ENCODE measurements at places on chromosomes 16 and 17.

- no peak for DNase-seq
Observed at GRCh38 chr17:977166-977565, 2.4 kb downstream of the NXN start.

DNA sequence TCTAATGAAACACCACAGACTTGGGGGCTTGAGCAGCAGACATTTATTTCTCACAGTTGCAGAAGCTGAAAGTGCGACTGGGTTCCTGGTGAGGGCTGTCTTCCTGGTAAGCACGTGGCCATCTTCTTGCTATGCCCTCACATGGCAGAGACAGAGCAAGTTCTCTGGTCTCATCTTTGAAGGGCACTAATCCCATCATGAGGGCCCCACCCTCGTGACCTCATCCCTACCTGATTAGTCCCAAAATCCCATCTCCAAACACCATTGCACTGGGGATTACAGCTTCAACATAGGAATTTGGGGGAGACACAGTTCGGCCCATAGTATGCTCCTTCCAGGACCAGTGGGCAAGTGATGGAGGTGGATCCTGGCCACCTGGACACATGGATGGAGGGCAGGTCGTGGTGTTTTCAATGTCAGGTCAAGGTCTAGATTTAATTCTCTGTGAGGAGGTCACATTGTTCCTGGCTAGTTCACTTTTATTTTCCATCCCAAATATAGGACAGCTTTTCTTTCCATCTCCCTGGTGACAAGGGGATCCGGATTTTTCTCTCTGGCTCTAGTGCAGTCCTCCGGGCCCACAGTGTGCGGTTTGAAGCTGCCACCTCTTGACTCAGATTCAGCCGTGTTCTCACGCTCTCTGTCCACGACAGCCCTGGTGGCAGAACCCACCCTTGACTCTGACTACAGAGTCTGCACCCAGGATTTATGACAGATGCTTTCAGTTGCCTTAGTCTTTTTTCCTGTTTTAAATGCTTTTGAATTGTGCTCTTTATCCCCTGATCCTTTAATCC lies 160.5 kb upstream of the NOL11 start:
- no peak for DNase-seq

- DNase-seq: no peak
Observed at GRCh38 chr16:35678-36305, 17.6 kb downstream of the POLR3K start.

DNA sequence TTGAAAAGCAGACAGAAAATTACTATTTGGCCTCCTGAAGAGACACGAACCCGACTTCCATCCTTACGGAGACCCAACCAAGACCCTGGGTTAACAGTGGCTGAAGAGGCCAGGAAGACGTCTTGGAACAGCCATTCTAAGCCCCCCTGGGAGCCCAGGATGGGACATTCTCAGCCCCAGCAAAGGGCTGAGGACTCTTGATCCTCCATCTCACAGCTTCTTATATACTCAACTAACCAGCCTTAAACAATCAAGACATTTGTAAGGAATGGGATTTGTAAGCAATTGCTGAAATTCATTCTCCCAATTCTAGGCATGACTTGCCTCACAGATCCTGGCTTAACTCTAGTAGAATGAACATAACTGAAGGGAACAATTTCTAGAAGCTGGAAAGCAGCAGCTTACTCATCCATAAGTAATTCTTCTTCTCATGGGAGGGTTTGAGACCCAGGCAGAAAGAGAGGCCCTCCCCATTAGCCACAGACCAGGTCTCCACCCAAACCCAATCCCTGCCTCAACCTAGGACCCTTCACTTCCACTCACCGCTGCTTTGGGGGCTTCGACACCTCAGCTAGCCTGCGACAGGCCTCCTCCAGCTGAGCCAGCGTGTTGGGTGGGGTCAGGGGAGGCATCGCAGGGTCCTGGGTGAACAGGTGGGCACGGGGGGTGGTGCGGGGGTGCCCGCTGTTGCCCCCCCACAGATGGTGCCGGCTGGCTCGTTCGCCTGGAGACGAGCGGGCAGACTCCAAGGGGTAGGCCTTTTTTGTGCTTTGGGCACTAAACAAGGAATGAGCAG lies 25.5 kb downstream of the AXIN2 start:
- DNase-seq: no peak

GRCh38 chr17:44792276-44792675 lies 33.5 kb downstream of the ADAM11 start:
- no peak for DNase-seq

DNA sequence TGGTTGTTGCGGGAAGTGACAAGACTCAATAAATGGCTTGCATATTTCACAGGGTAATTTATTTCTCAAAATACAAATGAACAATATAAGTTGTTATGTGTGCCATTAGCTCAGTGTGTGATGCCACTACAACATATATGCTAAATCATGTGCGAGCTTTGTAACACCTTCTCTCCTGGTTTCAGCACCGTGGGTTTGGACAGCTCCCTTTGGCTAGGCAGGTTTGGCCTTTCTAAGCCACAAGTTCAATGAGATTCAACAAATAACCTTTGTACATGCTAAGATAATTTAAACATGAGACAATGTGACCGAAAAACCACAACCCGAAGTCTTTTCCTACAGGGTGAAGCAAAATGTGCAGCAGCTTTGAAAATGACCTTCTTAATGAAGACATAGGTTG lies 563.9 kb downstream of the TMEM114 start:
- no peak for DNase-seq

DNA sequence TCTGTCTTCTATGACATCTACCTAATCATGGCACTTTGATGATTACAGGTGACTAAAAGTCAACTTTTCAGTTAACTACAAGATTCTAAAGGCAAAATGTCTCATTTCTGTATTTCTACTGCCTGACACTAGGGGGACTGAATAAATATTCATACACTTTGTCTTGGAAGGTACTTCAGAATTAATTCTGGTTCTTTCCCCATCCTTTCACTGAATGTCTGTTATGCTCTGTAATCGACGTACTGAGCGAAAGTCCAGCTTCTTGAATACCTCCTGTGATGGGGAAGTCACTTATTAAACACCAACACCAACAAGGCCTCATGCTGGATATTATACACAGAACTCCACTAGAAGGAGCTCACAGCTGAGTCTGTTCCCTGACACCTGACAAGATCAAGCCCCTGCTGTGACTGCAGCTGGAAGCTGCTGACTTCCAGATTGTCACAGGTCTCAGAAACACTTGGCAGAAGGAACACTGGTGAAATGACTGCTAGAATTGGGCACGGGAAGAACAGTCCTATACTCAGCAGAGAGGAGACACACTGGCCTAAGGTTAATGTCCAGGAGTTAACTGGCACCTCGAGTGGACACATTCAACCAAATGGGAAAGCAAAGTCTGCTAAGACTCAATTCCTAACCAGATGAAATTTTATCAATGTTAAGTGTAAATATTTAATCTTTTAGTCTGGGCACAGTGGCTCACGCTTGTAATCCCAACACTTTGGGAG lies 31.9 kb downstream of the CMC2 start:
- no peak for DNase-seq

DNA sequence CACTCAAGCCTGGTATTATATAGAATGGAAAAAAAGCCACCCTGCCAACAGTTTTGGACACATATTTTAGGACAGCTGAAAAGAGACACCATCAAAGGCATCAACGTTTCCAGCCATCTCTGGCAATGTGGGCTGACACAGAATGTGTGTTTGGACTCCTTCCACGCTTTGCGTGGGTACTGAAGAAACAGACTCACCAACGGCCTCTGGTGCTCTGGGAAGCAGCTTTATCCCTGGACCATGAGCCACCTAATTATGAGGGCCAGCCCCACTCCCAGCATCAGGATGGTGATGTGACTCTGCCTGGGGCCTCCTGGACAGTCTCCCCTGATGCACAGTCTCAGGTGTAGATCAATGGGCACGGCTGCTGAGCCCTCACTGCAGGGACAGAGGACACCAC lies 27.9 kb downstream of the CCDC57 start:
- no peak for DNase-seq

GRCh38 chr17:55458978-55459377 lies 37.3 kb upstream of the MMD start:
- DNase-seq: no peak

DNA sequence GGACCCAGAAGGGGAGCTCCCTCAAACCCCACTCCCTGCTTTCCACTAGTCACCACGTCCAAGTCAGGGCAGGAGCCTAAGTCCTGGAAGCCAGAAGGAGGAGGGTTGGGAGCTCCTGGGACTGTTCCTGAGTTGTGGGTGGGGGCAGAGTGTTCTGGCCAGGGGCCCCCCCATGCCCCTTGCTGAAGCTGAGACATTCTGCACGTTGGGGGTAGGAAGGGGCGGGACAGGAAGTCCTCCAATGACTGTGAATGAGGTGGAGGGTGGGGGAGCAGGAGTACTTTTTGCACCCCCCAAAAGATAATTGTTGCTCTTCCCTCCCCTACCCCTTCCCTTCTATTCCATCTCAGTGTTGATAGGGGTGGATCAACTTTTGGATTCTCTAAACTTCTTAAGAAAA lies 21.4 kb upstream of the C17orf113 start:
- no peak for DNase-seq

- no peak for DNase-seq
Observed at GRCh38 chr17:4541328-4542002, 13.7 kb downstream of the MYBBP1A start.

GRCh38 chr16:59971264-59971663 lies 1237.1 kb upstream of the GOT2 start:
- DNase-seq: no peak

GRCh38 chr16:88778271-88778525 lies 6.8 kb downstream of the PIEZO1 start:
- DNase-seq: no peak

DNA sequence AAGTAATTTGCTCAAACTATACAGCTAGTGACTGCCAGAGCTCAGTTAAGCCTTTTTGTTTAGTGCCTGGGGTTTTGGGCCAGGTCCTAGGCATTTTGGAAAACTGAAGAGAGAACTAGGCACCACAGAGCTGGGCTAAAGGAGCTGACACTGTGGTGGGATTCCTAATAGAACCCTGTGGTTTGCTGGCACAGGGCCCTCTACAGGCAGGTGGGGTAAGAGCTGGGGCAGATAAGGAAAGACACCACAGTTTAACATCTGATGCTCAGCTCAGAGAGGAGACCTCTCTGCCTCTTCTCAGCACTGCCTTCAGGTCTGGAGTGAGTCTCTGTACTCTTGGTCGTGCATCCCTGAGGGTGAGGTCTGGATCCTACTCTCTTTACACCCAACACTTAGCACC lies 121.2 kb downstream of the SNX11 start:
- no peak for DNase-seq

DNA sequence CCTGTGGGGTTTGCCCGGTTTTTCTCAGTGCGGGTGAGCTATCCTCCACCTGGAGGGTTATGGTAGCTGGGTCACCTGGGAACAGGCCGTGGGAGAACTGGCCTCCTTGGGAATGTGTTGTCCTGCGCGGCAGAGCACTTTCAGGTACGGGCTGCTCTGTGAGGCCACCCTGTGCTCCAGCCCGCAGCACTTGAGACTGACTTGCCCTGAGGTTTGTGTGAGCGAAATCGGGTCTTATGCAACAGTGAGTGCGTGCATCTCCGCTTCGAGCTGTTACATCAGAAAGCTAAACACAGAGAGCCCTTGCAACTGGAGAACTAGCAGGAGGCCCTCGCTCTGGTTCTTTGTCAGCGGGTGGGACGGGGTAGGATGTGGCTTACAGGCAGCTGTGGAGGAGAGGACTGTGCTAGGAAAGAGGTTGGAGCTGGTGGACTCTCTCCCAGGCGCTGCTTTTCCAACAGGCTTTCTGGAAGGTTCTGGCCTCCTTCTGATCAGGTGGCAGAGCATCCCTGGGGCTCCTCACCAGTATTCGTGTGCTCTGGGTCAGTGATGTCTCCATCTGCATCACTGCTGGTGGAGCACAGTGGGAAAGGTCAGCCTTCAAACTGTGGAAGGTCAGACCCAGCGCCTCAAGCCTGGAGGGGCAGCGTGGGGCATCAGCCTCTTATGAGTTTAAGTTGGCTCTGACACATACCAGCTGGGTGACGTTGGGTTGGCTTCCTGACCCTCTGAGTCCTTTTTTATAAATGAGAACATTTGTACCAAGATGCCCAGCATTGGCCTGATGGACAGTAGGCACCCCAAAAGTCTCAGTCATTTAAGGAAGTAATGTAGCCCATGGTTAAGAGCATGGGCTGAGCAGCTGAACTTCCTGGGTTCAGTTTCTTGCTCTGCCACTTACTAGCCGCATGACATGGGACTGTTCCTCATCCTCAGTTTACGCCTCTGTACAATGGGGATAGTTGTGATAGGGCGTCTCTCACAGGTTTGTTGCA lies 76.3 kb downstream of the KSR1 start:
- no peak for DNase-seq

GRCh38 chr16:30950516-30951065 lies 1.7 kb downstream of the ORAI3 start:
- DNase-seq: no peak

GRCh38 chr17:81436294-81436849 lies 41.1 kb downstream of the BAHCC1 start:
- no peak for DNase-seq

DNA sequence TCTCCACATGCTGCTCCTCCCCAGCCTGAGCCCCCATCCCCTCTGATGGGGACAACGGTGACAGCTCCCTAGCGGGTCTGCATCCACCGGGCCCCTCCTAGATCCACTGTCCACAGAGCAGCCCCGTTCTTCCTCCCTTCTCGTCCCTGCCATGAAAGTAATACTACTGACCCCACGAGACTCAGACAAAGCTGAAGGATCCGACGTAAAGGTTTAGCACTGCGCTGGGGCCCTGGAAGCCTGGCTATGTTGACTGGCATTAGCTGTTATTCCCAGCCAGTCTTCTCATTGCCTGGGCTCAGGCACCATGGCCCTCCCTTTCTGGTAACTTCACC lies 30.7 kb downstream of the VAC14 start:
- no peak for DNase-seq

GRCh38 chr17:65853816-65854215 lies 292.4 kb upstream of the AXIN2 start:
- no peak for DNase-seq

- DNase-seq: no peak
Observed at GRCh38 chr17:40457964-40458791, 14.9 kb downstream of the IGFBP4 start.

- DNase-seq: no peak
Observed at GRCh38 chr17:80517641-80518040, 27.0 kb upstream of the RPTOR start.

DNA sequence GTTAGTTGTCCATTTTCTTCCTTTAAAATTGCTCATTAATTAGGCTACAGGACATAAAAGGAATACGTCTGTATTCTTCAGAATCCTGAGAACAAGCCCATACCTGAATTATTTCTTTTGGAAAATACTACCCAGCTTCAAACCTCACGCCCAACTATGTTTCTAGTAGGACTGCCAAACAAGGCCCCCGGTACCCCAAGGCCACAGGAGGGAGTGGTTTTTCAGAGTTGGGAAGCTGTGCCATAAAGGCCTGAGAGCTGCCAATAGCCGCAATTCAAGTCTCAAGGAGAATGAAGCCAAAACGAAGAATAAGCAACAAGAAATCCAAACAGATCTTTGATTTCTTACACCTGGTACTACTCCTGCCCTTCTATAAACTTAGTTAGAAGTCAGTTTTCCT lies 48.3 kb downstream of the UBE2G1 start:
- no peak for DNase-seq

Measured in vagina (tissue), 2 donors.